Natural killer cell treated with Interleukin-12 subunit alpha and Interleukin-12 subunit beta and Interleukin-15 and Interleukin-18, amount 100 ng/mL, for 72 hours (primary cell): ENCODE measurements at places on chromosomes 5 and 9.

DNA sequence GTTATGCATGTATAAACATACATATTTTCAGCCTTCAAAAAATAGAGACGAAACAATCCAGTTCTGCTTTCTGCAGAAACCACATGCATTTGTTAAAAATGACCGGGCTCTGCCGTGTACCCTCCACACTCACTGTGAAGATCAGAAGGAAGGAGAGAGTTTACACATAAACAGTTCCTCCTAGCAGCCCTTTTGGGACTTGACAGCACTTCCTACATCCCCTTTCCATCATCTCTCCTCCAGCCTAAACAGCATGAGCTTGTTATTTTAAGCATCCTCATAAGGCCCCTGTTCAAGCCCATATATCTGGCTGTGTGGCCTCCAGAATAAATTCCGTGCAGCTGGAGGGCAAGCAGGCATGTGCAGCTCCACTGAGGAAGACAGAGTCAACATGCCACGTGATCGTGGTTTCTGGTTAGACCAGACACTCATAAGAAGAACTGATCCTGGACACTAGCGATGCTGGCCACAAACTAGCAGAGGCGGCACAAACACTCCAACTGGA lies 42.2 kb downstream of the NIPAL4 start:
- no peak for DNase-seq

GRCh38 chr5:177354711-177355110 lies 3.0 kb upstream of the RGS14 start:
- DNase-seq = no peak

GRCh38 chr5:88675168-88675707 lies 207.7 kb downstream of the MEF2C start:
- DNase-seq = no peak

DNA sequence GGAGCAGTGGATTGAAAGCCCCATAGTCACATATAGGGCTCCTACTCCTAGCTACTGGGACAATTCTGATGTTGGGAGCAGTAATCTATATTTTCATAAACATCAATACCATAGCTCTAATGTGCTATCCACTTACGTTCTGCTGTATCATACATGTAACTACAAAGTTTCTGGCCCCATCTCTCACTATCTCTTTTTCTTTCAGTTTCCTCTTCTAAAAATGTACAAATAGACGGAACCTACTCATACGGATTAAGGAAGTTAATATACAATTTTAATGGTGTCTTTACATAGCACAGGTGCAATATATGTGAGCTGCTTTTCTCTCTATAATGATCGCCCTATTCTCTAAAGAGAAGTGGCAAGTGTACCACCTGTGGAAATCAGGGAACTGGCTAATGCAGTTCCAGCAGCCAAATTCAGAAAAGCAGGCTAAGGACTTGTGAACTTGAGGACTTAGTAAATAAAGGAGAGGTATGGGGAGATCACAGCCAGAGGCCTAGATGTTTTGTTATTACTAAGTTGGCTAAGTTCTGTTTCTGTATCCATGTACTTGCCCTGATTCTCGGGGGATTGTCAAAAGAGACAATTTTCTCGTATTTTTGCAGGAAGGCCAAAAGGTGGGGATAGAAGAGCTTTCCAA lies 1021.9 kb downstream of the CDH12 start:
- no peak for DNase-seq

- no peak for DNase-seq
Observed at GRCh38 chr9:98883276-98883675, 60.4 kb upstream of the COL15A1 start.
